ENCODE measurements at places on chromosomes 6 and 20.
A peak's percentile ranks its signal among the peaks of the same experiment; 100 is the strongest.

- no peak for DNase-seq
These were observed 149.6 kb upstream of the KCNK16 start for GRCh38 chr6:39471954-39472659.

- DNase-seq: peak; percentile 88
These were observed 35.6 kb downstream of the CNKSR3 start for GRCh38 chr6:154474648-154475428.

DNA sequence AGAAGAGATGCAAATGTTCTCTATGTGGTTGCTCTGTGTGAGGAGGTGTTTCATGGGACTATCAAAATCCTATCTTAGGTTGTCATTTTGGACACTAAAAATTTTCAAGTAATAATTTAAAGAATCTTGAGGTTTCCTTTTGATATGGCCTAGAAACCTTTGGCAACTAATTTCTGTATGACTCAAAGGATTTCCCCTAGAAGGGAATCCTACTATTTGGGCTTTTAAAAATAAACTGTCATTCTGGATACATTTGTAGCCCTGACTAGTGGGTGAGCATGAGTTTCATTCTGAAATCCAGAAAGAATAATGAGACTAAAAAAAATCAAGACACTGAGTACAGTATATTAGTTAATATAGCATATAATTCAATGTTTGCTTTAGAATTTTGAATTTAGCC is 25.5 kb upstream of the RAB23 start:
- peak; percentile 34 for DNase-seq

DNA sequence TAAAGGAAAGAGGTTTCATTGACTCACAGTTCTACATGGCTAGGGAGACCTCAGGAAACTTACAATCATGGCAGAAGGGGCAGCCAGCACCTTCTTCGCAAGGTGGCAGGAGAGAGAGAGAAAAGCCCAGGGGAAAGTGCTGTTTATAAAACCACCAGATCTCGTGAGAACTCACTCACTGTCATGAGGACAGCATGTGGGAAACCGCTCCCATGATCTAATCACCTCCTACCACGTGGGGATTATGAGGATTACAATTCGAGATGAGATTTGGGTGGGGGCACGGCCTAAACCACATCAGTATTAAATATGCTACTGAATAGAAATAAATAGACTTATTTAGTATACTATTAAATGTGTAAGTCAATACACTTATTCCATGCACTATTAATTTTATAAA is 70.6 kb upstream of the TCF21 start:
- DNase-seq: no peak

Data from fibroblast of mammary gland (primary cell).